ENCODE measurements at places on chromosomes 3 and 15.

GRCh38 chr15:92938387-92938786, 38.3 kb downstream of the CHD2 start:
- DNase-seq, result no peak

GRCh38 chr15:89099968-89100367, 11.7 kb downstream of the ABHD2 start:
- no peak for DNase-seq

DNA sequence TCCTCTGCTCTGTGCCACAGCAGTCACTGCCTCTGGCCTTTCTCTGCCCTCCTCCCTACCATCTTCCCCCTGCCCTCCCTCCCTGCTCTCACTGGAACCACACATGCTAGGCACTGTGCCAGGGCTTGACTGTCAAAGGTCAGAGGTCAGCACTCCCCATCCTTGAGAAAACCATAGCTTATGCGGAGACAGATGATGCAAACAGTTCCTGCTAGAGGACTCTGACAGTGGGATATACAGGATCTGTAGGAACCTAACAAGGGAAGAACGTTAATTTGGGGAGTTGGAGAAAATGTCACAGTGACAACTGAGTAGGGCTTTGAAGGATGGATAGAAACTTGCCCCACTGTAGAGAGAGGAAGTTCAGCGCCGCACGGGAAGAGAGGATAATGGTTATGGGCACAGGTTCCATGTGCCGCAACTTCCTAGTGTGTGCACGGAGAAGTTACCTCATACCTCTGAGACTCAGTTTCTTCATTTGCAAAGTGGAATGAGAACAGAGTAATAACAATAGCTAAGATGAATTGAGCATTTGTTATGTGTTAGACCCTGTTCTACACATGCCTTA, 29.3 kb upstream of the XYLB start:
- no peak for DNase-seq

DNA sequence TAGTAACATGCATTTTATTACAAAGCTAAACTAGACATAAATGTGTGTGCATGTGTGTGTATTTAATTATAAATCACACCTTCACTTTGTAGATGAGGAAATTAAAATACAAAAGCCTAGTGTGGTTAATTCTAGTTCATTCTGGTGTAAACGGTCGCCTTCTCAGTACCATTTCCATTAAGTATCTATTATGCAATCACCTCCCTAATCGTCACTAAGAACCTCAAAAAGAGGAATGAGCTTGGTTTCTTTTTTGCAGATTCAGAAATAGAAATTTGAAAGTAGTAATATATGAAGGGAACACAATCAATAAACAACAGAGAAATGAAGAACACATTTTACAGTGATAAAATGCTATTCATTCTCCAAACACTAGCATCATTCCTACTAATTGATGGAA, 233.2 kb downstream of the ZBBX start:
- no peak for DNase-seq

DNA sequence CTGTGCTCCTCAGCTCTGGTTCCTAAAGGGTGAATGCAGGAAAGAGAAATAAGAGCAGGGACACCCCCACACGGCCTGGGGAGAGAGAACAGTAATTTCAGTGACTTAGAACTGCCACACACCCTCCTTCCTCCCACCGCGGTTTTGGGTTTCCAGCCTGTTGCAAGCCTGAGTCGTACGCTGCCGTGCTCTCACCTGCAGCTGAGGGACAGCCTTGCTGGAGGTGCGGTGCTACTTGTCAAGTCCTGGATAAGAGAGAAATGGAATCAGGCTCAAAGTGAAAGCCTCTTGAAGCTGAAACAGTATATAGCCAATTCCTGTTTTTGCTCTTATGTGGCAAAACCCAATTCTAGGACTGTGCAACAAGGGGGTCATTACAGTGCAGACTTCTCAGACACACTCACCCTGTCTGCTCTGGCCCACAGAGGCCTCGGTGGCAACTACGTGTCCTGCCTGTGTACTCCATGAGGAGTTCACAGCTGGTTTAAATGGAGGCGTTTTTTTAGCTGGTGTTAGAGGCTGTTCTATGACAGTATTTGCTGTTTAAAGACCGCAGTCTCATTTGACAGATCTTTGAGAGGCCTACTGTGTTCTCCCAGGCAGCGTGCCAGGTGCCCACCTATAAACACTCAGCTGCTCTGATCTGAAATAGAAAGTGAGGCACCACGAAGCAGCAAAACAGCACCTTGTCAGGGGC, 42.9 kb downstream of the TBC1D2B start:
- no peak for DNase-seq

- DNase-seq, result no peak
Measured at GRCh38 chr3:133832802-133833144, 27.2 kb downstream of the SRPRB start.

GRCh38 chr3:53489386-53489785, 5.0 kb upstream of the CACNA1D start:
- DNase-seq, result no peak

- no peak for DNase-seq
Measured at GRCh38 chr3:53628536-53629401, 134.4 kb downstream of the CACNA1D start.

Measured in amygdala (tissue), 56 donors.